ENCODE measurements at places on chromosomes 7 and 10.

DNA sequence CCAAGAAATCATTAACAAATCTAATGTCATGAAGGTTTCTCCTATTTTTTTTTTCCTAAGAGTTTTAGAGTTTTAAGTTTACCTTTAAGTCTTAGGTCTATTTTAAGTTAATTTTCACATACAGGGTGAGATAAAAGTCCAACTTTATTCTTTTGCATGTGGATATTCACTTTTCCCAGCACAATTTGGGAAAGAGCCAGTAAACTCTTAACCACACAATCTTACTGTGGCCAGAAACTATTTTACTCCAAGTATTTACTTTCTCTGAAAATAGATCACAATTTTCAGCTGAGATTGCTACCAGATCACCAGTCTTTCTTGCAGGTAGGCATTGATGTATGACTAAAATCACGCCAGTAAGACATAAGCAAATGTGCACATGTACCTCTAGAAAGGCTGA, 728.5 kb downstream of the TNS3 start:
- no peak for DNase-seq

- no peak for DNase-seq
These were observed 504.3 kb upstream of the PCDH15 start for GRCh38 chr10:55305285-55305684.

DNA sequence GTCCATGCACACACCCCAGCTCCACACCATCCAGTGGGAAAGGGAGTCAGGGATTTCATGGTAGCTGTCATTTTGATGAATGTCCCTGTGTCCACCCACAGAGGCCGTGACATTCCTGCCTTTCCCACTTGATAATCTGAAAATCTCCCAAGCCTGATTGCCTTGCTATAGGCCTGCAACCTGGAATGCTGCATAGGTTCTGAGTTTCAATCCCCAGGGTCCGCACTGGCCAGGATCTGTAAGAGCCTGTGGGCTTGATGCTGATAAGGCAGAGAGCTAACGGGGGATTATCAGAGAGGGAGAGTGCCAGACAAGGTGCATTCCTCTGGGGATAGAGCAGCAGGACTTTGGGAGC, 57.5 kb downstream of the RBM20 start:
- DNase-seq, result no peak

DNA sequence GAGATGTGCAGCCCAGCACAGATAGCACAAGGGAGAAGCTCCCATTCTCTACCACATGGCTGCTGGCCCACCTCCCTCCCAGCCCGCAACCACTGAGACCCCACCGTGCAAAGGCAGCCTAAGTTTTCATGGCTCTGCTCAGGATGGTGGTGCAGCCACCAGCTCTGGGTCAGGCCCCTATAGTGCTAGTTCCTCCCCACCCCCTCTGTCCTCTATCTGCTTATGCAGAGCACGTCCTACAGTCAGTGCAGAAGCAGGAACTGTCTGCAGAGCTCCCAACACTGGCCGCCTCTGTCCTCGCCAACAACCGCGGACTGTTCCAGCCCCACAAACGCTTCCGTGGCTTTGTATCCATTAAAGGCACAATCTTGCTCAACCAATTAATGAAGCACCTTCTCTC, 278.9 kb downstream of the GRID1 start:
- no peak for DNase-seq

- DNase-seq, result no peak
These were observed 379.1 kb downstream of the INHBA start for GRCh38 chr7:41323806-41324205.

- no peak for DNase-seq
These were observed 29.6 kb downstream of the INPP5F start for GRCh38 chr10:119755446-119755845.

DNA sequence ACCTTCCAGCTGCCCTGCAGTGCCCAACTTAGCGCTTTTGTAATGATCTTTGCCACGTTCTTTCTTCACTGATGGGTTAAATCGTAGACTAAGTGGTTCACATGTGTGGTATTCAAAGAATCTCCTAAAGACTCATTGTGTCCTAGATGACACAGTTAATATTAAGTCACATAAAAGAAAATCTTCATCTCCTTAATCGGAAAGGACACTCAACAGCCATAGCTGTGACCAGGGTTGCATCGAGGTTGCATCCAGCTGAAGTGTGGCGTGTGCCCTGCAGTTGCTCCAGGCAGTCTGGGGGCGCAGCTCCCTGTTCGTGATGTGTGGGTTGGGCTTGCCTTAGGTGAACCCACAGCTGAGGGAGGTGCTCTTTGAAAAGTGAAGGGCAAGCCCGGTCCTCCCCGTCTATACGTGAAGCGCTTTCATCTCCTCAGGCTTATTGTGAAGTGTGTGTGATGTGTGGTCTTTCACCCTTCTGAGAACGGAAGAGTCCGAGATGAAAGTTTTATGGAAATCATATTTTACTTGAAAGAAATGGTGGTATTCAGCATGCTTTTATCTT, 122.7 kb downstream of the TRRAP start:
- DNase-seq, result no peak

- DNase-seq, result no peak
These were observed 16.7 kb upstream of the PLXNA4 start for GRCh38 chr7:132592936-132593335.

GRCh38 chr7:69765879-69766278, 167.6 kb downstream of the AUTS2 start:
- no peak for DNase-seq

DNA sequence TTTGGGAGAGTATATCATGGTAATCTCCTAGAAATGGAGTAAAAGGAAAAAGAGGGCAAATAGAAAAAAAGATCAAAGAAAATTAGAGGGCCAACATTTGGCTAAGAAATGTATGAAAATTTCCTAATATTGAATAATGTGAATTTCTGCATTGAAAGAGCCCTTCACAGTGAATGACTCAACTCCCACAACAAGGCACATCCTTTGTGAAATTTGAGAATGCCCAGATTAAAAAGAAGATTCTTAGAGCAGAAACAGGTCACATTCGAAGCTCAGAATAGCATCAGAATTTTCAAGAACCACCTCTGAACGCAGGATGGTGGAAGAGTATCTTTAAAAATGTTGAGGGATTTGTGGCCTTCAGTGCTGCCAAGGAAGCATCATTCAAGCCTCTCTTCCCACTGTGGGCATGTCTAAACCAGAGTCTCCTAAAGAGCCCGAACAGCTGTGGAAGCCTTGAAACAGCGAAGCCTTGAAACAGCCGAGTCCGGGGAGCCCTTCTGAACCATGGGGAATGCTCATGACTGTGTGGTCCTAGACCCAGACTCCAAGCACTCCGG, 43.6 kb downstream of the GUSB start:
- no peak for DNase-seq

DNA sequence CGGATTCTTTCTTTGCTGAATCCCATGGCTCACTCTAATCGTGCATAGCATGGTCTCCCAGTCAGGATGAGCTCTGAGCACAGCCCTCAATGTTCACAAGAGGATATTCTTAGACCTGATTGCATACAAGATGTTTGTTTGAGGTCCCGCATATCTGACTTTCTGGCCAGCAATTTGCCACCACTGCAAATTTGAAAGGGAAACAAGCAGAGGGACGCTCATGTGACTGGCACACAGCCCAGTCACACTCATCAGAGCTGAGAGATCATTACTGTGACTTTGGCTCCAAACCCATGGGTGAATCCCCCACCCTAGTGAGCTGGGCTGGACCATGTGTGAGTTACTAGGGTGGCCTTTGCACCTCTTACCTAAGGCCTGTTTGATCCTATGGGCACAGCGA, 9.9 kb downstream of the TAS2R41 start:
- no peak for DNase-seq

- DNase-seq, result peak; percentile 39
These were observed 35.2 kb upstream of the EBLN1 start for GRCh38 chr10:22252801-22253579.

GRCh38 chr10:69434926-69435325, 16.3 kb upstream of the TSPAN15 start:
- no peak for DNase-seq

- no peak for DNase-seq
These were observed 96.8 kb downstream of the TRRAP start for GRCh38 chr7:98974906-98975816.

GRCh38 chr10:19638182-19638895, 177.9 kb upstream of the PLXDC2 start:
- DNase-seq, result no peak

DNA sequence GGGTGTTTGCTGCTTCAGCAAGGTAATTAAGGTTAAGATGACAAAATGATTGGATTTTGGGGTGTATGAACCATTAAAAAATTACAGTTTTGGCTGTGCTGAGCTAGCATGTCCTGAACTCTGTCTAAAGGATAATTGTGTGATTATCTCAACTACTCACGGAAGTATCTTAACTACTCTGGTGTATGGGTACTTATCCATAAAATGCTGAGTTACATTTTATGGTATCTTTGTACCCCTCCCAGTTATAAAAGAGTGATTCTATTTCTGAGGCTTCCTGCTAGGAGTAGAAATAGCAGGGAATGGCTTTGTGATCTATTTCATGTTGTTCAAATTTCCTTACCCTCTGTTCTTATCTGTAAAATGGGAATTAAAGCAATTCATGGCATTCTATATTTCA, 22.6 kb downstream of the CYP2C18 start:
- DNase-seq, result no peak

- no peak for DNase-seq
These were observed 67.3 kb upstream of the IL6 start for GRCh38 chr7:22659741-22660140.

DNA sequence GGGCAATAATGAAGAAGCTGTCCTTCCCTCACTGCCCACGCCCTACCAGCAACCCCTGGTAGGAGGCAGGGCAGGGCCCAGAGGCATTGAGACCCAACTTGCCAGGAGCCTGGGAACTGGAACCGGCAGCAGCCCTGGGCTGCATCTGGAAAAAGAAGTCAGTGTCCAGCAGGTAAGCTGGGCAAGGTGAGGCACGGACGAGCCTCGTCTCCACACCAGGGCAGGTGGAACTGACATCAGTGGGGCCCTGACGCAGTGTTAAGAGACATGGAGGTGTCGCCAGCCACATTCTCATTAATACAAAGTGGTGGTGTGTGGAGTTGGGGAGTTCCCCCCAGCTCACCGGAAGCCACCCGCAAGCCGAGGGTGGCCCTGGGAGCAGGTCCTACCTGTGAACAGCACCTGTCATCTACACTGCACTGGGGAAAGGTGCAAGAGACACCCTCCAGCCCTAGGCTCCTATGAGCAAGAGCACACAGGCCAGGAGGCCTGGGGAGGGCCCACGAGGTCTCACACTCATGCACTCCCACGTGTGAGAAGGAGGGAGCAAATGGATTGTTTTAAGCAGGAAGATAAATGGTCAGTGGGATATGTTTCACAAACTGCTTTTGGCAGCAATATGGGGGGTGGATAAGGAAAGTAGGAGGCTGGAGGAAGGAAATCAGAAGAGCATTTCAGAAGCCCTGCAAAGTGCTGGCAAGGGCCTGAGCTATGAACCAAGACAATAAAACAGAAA, 53.6 kb downstream of the COBL start:
- DNase-seq, result no peak

- DNase-seq, result no peak
These were observed 17.5 kb upstream of the ENO4 start for GRCh38 chr10:116831790-116832189.

GRCh38 chr7:80588591-80588990, 49.9 kb upstream of the CD36 start:
- DNase-seq, result no peak

- DNase-seq, result no peak
These were observed 8.5 kb downstream of the UNC5B start for GRCh38 chr10:71220689-71221540.

GRCh38 chr10:71878327-71879034, 27.4 kb upstream of the PSAP start:
- DNase-seq, result no peak

DNA sequence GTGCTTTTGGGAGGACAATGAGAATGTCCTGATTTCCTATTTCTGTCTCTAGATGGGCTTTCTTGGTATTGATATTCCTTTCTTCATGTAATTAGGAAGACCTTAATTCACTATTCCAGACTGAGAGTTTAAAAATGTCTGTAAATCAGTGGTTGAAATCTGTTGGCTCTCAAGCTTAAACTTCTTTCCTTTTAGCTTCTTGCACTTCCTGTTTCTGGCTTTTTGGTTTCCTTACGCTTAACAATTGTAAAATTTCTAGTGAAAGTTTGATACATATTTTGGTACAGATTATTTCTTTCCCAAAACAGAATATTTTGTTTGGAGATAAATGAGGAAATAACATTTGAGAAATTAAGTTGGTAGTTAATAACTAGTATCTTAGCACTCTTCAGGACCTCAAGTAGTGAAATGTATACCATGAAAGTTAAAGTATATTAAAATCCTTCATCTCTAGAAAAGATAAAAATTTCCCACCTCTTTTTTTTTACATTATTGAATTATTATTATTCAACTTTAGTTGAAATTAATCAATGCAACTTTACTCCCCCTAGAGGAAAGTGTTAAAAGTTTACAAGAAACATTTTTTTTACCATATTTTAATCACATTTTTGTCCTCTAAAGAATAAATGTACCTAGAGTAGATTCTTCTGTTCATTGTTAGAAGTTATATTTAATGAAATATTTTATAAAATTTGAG, 137.2 kb downstream of the PHTF2 start:
- DNase-seq, result no peak

DNA sequence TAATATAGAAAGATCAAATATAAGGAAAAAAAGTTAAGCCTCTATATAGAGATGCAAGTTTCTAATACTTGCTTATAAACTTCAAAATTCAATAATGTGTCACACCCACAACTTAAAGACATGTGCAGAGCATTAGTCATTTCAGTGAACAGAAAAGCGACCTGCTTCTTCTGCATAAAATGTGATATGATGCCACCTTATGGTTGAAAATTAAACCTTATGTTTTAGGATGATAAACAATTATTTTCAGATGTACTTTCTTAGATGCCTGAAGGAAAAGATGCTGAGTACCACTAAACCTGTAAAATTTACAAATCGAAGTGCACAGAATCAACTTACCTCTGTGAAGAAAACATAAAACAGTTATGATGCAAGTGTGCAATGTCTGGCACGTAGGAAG, 96.0 kb downstream of the MTERF1 start:
- DNase-seq, result no peak

- DNase-seq, result no peak
These were observed 78.3 kb upstream of the AOAH start for GRCh38 chr7:36802459-36803135.

- peak; percentile 1 for DNase-seq
These were observed 34.1 kb upstream of the RET start for GRCh38 chr10:43042503-43043341.

GRCh38 chr7:27182285-27182841, 2.7 kb downstream of the HOXA11 start:
- DNase-seq, result no peak

GRCh38 chr10:131019696-131020095, 291.8 kb downstream of the TCERG1L start:
- DNase-seq, result no peak

- no peak for DNase-seq
These were observed 20.2 kb upstream of the SLC35G1 start for GRCh38 chr10:93873420-93874115.

DNA sequence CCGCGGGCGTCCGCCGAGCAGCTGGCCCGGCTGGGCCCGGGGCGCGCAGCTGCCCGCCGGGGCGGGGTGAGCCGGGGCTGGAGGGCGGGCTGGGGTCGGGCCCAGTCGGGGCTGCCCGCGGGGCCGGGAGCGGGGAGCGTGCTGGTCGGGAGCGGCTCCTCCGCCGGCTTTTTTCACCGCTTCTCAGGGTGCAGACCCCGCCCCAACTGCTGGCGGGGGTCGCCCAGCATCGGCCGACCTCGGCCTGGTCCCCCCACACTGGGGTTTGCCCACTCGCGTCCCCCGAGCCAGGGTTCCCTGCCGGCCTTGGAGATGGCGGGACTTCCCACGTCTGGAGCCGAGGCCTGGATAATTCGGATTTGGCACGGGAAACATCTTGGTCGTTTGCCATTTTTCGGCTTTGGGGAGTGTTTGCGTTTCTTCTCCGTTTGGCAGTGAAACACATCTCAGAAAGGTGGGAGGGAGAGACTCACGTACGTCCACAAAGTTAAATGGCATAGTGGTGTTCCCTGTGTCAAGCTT, 432 bp downstream of the TMEM248 start:
- no peak for DNase-seq
